ENCODE measurements at places on chromosomes 5 and 9.
A peak's percentile ranks its signal among the peaks of the same experiment; 100 is the strongest.

DNA sequence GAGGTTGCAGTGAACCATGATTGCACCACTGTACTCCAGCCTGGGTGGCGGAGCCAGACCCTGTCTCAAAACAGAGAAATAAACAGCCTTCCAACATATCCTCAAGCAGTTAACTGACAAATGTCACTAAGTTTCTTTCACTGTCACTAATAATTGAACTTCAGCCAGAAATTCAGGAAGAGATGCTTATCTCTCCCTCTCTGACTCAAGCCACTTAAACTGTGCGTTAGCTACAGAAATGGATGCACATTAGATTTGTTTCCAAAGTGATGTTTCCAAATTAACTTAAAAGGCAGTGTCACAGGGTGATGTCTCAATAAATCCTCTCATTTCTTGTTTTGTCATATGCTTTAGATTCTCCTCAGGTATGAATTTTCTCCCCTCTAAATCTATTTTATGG is 164.9 kb downstream of the KDM4C start:
- no peak overlapping the region for H3K27ac ChIP-seq
- DNase-seq, result no peak
- H3K36me3 ChIP-seq, result no peaks in the 10 kb centered on the region

DNA sequence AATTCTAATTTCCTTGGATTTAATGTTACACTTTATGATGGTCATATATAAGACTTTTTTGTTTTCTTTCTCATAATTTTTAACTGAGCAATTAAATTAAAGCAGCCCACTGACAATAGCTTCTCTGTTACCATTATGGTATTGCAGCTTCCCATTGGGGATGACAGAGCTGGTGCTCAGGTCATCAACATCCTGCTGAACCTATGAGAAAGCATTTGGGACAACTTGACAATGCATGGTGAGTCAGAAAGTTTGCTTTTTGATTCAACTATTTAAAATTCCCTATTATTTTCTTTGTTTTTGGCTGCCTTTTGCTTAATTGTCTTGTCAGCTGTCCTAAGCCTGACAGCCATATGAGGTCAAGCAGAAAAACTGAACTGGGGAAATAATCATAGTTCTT is 487.4 kb upstream of the RIOK2 start:
- no peaks in the 10 kb centered on the region for H3K4me1 ChIP-seq
- DNase-seq, result no peak
- no peak overlapping the region for H3K27ac ChIP-seq
- H3K36me3 ChIP-seq, result no peaks in the 10 kb centered on the region
- H3K27me3 ChIP-seq, result no peaks in the 10 kb centered on the region

DNA sequence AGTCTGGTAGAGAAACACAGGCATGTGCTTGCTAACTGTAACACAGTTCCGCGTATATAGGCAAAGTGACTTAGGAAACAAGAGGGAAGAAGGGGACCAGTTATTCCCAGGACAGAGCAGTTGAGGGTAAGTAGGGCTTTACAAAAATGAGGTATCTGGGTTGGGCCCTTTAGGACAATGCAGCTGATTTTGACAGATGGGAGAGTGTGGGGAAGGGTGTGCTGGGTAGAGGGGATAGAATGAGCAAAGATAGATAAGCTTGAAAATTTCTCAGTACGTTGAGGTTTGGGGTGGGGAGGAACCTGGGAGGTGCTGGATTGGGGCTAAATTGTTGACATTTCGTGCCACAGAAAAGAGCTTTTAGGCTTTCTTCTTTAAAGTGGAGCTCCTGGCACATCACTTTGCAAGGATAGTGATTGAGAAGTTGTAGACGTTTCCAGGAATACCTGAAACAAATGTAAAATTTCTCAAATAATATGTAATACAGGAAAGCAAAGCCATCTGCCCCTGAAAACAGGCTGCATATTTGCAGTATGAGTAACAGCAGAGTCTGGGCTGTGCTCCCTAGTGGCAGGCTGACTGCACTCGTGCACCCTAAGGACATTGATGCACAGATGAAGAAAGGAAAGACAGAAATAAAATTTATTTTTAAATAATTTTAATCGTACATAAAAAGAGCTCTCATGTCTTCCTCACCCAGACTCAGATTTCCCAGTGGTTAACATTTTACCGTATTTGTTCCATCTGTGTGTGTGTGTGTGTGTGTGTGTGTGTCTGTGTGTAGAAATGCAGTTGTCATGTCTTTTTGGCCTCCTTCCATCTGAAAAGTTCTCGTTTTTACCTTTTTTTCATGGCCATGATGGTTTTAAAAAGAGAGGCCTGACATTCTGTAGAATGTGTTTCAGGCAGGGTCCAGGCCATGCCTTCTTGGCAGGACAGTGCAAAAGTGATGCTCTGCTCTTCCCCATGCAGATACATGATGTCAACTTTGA is 144.9 kb upstream of the DMRT1 start:
- no peak overlapping the region for H3K4me3 ChIP-seq
- H3K36me3 ChIP-seq, result no peaks in the 10 kb centered on the region
- H3K27ac ChIP-seq, result no peak overlapping the region

- H3K27ac ChIP-seq, result no peak overlapping the region
- DNase-seq, result no peak
- H3K36me3 ChIP-seq, result no peaks in the 10 kb centered on the region
- no peaks in the 10 kb centered on the region for H3K27me3 ChIP-seq
- no peaks in the 10 kb centered on the region for H3K4me1 ChIP-seq
- no peak overlapping the region for H3K4me3 ChIP-seq
Measured at GRCh38 chr5:134949316-134949715, 18.4 kb upstream of the CATSPER3 start.

GRCh38 chr5:132746954-132747615 is at the start of gene CCNI2:
Gene CCNI2 (plus strand): TSS chr5:132747426. CDS start chr5:132747496, 70 bp downstream.
- peak; percentile 90 for DNase-seq
- H3K4me1 ChIP-seq, result no peaks in the 10 kb centered on the region
- no peaks in the 10 kb centered on the region for H3K36me3 ChIP-seq
- no peak within 1 kb of the TSS for H3K4me3 ChIP-seq
- H3K27ac ChIP-seq, result no peak within 1 kb of the TSS

DNA sequence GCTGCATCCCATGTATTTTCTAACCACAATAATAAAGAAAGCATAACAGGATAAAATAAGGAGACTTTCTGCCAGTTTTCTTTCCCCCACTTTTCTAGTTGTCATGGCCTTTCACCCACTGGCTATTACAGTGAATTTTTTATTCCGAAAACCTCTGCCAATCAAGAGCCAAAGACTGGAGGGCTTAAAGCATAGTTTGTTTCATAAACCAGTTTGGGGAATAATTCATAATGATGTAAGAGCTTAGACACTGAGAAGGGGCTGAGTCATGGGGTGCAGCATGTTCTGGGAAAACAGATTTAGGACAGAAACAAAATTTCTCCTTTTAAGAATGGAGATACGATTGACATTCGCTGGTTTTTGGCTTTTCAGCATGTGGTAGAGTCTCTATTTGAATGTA is 4.4 kb upstream of the GLIPR2 start:
- no peak overlapping the region for H3K27ac ChIP-seq
- H3K4me3 ChIP-seq, result no peak overlapping the region
- DNase-seq, result no peak
- H3K27me3 ChIP-seq, result no peaks in the 10 kb centered on the region

DNA sequence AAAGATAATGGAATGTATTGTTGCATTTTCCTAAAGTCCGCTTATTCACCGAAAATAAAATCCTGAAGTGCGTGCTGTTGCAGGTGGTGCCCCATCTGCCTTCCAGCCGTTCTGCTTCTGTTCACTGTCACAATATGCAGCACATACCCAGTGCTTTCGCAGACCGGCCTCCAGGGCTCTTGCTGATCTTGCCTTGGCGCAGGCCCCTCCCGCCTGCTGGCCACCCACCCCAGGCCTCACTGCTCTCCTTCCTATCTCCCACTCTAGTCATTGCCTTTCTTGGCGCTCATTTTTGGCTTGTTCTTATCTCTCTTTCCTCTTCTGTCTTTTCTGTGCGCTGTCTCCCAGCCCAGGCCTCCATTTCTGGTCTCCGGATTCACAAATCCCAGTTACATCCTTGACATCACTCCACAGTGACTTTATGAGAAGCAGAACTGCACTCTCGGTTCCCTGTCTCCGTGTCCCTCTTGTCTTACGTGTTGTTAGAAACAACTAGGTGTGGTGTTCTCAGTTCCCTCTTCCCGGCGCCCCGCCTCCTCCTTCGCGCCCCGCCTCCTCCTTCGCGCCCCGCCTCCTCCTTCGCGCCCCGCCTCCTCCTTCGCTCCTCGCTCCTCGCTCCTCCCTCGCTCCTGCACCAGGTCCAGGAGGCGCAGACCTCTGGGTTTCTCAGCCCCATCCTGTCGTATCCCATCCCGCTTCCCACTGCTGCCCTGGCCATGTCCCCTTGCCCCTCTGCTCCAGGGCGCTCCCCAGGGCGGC is 201.7 kb upstream of the OTULINL start:
- peaks cover 5% of the 10 kb centered on the region for H3K36me3 ChIP-seq
- no peaks in the 10 kb centered on the region for H3K4me1 ChIP-seq
- H3K4me3 ChIP-seq, result no peak overlapping the region
- no peaks in the 10 kb centered on the region for H3K27me3 ChIP-seq
- DNase-seq, result peak; percentile 54
- no peak overlapping the region for H3K27ac ChIP-seq

- no peak for DNase-seq
- H3K27me3 ChIP-seq, result no peaks in the 10 kb centered on the region
- H3K4me1 ChIP-seq, result no peaks in the 10 kb centered on the region
- H3K36me3 ChIP-seq, result no peaks in the 10 kb centered on the region
Measured at GRCh38 chr9:120256146-120256545, 323.8 kb downstream of the CDK5RAP2 start.
